ENCODE measurements at places on chromosomes 4 and X.

DNA sequence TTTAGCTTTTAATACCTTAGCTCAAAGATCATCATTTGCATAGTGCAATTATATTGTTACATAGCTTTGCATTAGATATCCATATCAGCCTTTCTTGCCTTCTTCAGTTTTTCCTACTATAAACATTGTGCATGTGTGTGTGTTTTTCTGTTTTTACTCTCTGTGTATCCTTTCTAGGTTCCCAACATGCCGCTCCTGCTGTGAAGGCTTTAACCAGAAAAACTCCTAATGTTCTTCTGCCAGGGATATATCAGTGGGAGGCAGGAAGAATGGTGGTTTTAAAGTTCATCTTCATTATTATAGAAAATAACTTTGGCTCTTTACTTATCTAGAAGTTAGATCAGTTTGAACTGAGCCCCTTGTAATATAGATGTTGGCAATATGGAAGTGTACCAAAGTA lies 61.2 kb downstream of the CPE start:
- DNase-seq = no peak

GRCh38 chrX:147735364-147735763 lies 176.4 kb upstream of the FMR1 start:
- DNase-seq = no peak

- DNase-seq = no peak
Measured at GRCh38 chr4:42501624-42502401, 104.5 kb downstream of the SHISA3 start.

- DNase-seq = no peak
Measured at GRCh38 chrX:155766321-155766720, 114.8 kb upstream of the VAMP7 start.

GRCh38 chr4:72938516-72938915 lies 131.0 kb downstream of the COX18 start:
- no peak for DNase-seq

GRCh38 chrX:16839219-16839851 lies 30.8 kb downstream of the RBBP7 start:
- DNase-seq = no peak

Data from NCI-H1048 (cell line).